Sciatic nerve (tissue), 2 donors: ENCODE measurements at places on chromosomes 5 and 9. TPM values are rescaled to one million over a fixed set of nuclear protein-coding genes. Genes with fewer than 3 reads are reported as not detected.
A peak's percentile ranks its signal among the peaks of the same experiment; 100 is the strongest.

DNA sequence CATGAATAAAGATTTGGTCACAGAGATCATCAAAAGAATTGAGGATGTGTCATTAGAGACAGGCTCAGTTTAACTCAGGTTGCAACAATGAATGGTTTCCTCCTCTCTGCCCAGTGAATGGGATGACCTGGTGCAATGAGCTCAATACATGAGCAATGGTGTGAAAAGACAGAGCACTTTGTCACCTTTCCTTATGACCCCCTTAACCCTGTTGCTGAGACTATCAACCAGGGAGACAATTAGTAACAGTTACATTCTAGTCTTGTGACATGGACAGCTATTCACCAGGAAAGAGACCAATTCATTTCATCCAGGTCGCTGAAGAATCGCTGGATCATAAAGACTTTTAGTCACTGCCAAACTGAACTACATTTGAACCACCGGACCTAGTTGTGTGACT is 19.9 kb upstream of the CDH6 start:
- no peak for DNase-seq

CTXN3 gene
- total RNA-seq: not detected

DNA sequence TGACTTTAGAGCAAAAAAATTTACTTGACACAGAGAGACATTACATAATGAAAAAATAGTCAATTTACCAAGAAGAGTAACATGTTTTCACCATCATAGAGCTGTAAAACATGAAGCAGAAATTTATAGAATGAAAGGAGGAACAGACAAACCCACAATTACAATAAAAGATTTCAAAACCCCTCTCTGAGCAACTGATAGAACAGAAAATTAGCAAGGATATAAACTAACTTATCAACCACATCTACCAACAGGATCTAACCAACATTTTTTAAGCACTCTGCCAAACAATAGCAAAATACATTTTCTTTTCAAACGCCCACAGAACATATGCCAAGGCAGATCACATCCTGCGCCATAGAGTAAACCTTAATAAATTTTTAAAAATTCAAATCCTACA is 17.9 kb downstream of the SLCO4C1 start:
- DNase-seq: no peak

- no peak for DNase-seq
These were observed 268.6 kb downstream of the ISL1 start for GRCh38 chr5:51651889-51652288.

- no peak for DNase-seq
These were observed 9.0 kb downstream of the SLC36A1 start for GRCh38 chr5:151456321-151456940.

DNA sequence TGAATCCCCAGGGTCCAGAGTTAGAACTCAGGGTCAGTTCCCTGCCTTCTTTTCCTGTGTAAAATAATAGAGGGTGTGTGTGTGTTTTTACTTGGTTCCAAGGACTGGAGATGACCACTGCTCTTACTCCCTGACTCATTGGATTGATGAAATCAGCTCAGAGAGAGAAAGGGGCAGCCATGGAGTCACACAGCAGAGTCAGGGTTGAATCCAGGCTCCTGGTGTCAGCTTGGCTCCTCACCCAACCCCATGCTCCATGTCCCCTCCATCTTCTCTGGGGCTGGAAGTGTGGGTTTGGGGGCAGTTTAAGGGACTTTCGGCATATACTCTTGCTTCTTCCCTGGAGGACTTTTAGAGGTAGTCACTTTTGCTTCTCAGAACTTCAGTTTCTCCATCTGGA is 21.6 kb downstream of the DAB2IP start:
- DNase-seq: no peak

GRCh38 chr5:65037831-65038815 is 269.4 kb downstream of the CWC27 start:
- no peak for DNase-seq

DNA sequence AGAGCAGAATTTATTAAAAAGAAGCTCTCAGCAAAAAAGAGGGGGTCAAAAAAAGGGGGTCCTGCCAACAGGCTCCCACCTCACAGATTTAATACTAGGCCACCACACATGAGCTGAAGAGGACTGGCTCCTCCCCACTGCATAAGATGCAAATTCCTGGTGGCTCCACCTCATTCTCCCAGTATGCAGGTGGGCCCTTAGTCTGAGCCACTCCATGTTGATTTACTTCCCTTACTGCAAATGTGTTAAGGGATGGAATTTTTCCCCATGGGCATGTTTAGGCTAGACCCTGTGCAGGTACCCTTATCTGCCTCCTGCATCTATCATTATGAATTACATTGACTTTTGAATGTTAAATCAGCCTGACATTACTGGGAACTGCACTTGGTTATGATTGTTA is 82.9 kb downstream of the ISOC1 start:
- DNase-seq: no peak

DNA sequence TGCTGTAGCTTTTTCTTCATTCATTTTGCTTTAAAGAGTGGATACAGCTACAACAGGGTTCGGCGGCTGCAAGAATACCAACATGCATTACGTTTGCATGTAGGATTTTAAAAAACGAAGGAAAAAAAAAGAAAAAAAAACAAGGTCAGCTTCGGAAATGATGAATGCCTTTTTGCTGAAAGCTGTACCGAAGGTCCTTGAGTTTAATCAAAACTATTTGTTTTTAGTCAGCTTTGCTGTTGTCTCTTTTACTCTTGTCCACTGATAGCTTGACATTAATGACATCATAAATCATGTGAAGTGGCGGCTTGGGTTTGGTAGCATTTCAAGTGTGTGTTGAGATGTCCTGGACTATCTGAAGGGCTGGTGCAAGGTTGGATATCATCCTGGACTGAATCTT is 779.1 kb downstream of the NR2F1-AS1 start:
- no peak for DNase-seq

DNA sequence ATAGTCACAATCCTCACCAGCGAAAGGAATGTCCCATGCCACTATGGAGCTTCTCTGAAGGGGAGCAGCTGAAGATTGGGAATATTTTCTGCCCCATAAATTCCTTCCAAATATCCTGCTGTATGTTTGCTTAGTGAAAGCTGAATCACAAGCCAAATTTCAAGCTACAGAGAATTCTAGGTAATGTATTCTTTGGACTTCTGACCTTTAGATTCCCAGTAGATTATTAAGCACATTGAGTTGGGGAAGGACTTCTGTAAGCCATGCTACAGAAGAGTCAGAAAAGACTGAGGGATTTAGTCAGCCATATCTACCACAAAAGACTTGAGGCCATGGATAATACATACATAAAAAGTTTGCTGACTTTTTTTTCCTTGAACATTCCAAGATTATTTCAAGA is 1342.0 kb upstream of the NUDT12 start:
- DNase-seq: no peak

GRCh38 chr9:113963696-113964494 is 87.8 kb downstream of the ZNF618 start:
- peak; percentile 40 for DNase-seq

DNA sequence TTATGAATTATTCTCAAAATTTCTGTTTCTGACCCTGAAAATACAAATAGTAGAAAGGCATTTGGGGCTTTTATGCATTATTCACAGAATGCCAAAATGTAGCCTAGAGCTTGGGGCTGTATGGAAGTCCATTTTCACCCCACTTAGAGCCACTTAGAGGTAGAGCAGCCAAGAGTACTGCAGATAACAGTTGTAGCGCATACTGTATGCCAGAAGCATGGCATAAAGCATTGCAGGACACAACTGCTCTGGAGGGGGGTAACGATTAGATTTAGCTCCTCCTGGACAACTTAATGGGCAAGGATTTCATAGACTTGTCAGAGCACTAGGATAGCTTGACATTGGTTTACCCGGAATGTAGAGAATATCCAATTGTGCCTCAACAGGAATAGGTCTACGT is 15.7 kb downstream of the SLC31A1 start:
- DNase-seq: no peak

PCDHA3 gene
- total RNA-seq: 0.71 TPM

GRCh38 chr5:170211575-170212334 is 21.0 kb upstream of the C5orf58 start:
- no peak for DNase-seq

KCNV2 gene
- not detected for total RNA-seq

DNA sequence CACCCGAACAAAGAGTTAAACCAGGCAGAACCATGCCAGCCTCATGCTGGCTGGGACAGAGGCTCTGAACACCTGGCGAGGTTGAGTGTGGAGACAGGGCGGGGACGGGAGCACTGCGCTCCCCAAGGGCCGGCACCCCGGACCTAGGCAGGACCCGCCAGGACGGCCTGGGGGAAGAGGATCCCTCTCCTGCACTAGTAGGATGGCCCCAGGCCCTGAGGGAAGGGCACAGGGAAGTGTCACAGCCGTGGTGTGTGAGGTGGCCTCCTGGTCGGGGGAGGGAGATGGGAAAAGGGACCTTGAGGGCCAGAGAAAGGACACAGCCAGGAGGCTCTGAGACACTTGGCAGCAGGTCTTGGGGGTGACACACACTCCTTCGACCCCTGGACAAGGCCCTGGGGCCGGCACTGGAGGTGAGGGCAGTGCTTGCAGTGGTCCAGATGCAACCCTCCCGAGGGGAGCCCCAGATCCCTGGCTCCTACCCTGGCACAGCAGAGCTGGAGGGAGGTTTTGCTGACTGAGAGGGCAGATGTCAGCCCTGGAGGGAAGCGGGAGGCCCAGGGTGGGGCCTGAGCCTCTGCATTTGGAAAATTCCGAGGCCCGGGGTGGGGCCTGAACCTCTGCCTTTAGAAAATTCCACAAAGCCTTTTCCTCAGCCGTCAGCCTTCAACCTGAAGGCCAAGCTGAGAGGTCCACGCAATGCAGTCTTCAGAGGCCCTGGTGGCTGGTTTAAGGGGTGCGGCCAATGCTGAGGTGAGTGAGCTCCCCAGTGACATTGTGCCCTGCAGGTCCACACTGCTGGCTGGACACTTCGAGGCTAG is 24.8 kb upstream of the TERT start:
- no peak for DNase-seq
